ENCODE measurements at places on chromosomes 1 and 21.

DNA sequence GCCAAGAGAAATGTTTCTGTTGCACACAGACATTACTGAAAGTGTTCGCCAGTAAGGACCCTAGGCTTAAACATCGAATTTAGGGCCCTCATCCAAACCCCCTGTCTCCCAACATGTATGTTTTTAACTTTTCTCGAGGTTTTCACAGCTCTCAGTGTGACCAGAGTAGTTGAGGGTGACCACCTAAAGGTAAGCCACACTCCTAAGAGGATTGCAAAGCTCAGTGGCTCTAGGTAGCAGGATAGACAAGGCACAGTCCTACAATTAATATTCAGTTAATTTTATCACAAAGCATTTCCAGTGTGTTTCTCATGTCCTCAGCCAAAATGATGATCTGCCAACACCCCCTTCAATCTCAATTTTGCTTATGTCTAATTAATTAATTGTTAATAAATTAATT lies 695 bp upstream of the ALG14 start:
- no peak for DNase-seq

DNA sequence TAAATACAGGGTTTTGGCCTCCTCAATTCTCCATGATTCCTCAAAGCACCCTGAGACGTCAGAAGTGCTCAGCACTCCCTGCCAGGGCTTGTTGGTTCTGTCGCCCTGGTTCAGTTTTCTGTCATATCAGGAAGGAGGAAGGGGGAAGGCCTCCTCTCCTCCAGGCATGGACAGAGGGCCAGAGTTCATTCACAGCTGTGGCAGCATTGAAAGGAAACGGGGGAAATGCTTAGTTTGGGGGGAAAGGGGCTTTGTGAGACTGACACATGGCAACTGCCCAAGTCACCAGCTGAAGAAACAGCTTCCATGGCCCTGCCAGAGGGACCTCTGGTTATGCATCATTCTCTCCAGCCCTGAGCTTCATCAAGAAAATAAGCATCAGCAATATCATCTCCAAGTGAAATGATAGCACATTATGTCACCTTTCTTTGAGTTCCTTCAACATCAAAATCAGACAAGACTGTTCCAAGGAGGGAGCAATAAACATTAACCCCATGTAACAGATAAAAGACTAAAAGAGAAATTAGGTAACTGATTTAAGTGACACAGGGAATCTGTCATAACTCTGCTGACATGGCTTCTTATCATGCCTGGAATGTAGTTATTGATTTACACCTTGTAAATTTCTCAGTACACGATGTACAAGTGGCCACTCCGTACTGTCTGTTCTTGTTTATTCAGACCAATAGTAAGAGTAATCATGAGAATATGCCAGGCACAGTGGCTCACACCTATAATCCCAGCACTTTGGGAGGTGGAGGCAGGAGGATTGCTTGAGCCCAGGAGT lies 103.2 kb upstream of the SLC25A33 start:
- no peak for DNase-seq

DNA sequence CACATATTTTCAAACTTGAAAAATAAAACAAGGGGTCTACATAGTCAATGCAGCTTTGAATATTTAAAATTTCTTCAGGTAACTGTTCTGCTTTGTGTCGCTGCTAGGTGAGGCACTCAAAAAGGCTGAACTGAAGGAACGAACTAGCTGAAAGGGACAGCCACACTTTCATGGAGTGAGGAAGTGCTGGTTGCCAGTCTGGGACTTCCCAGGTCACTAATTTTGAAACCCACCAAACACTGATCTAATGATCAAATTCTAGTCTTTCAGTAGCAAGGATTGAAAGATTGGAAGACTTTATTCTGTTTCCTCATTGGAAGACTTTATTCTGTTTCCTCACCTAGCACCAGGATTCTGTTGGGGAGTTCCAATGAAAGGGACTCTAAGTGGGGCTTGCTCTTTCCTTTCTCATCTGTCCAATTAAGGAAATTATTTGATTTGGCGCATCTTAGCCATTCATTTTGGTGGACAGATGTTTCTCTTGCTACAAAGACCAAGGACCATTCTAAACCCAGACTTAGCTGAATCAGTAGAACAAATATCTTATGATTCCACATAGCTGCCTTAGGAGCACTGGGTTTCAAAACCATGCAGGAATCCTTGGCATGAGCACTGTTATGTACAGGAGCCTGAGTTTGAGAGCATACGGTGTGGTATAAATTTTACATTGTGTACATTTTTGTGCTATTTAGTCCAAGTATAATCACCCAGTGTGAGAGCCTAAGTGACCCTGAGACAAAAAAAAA lies 10.9 kb upstream of the ARID1A start:
- no peak for DNase-seq

DNA sequence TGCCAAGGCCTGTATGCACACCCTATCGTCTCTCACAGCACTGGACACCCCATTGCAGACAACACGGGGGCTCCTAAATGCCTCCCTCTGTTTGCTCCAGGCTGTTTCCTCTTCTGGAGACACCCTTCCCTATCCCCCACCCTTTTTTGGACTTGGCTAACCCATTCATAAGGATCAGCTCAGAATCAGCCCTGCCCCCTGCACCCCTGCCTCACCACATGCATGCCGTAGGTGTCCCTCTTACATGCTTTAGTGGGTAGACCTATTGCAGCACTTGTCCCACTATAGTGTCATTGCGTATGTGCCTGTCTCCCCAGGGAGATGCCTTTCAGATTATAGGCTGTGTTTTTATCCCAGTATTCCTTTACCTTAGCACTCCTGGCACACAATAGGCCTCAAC lies 30.9 kb downstream of the OPTC start:
- DNase-seq, result no peak

GRCh38 chr1:26287033-26287711 lies 7.3 kb downstream of the SH3BGRL3 start:
- no peak for DNase-seq

DNA sequence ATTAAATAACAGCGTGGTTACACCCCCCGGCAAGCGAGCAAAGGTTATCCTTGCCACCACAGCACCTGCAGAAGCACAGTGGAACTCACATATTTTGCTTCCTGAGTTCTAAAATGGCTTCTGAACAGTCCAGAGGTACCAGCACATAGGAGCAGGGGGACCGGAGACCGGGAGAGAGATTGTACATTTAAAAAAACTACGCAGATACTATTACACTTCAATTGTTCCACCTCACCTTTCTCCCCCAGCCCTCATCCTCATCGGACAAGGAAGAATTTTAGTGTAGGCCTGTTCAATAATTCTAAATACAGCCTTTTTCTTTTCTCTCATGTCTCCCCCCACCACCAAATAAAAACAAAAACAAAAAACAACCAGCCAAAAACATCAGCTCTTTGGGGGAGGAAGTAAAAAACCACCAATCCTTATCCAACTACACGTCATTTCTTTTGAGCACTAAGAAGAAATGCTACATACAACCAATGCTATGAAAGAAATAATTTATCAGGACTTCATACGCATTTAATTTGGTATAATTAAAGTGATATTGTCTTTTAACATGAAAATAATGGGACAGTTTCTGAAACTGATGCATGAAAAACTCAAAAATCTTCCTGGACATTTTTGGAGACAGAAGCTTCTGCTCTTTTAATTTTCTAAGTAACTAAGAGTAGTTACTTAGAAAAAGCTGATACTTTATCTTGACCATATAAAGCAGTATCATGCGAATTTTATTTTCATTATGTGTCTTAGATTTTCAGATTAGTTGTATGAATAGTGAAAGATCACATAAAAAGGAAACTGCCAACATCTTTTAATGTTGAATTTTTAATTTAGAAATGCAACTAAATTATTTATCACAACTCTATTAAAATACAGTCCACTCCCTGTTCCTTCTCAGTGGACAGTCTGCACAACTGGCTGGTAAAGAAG lies 9.1 kb downstream of the CDKN2C start:
- DNase-seq, result no peak

DNA sequence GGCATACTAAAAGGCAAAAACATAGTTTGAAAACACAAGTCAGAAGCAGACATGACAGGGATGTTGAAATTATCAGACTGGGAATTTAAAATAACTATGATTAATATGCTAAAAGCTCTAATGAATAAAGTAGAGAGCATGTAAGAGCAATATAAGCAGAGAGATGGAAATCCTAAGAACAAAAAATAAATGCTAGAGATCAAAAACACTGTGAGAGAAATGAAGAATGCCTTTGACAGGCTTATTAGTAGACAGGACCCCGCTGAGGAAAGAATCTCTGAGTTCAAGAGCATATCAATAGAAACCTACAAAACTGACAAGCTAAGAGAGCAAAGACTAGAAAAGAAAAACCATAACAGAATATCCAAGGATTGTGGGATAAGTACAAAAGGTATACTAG lies 93.9 kb downstream of the MPZL1 start:
- no peak for DNase-seq

GRCh38 chr1:78447086-78447485 lies 43.7 kb upstream of the PTGFR start:
- DNase-seq, result no peak

- peak; percentile 45 for DNase-seq
Measured at GRCh38 chr1:230796626-230797025, 49.4 kb downstream of the CAPN9 start.

- no peak for DNase-seq
Measured at GRCh38 chr1:247646867-247647266, 32.7 kb downstream of the OR13G1 start.

DNA sequence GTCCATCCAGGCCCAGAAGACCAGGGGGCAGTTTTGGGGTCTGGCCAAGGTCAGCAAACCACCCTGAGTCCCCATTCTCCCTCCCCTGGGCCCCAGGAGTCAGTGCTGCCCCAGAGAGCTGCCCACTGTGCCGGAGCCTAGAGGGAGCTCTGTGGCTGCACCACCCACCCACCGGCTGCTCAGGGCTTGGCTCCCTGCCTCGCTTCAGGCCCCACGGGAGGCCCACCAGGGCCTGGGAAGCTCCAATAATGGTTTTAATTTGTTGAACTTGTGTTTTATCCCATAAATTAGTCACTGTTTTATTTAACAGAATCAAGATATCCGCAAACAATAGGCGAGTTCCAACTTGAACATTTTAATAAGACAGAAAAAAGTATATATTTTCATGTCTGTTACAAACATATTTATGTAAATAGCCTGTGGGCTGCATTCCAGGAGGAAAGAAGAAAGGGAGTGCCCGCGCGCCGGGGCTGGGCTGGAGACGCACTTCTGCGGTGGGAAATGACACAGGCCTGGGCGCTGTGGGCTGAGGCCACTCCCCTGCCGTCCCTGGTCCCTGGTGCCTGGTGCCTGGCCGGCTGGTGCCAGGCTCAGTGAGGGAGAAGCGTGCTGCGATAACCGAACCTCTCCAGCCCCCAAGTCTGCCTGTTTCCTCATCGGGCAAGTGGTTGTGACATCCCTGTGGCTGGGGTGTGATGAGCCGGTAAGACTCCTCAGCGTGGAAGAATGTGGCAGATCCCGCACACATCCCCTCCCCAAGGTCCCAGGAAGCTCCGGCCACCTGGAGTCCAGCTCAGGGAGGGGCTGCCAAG lies 160.5 kb downstream of the PEX14 start:
- DNase-seq, result no peak

GRCh38 chr1:239814306-239814881 lies 277.3 kb upstream of the FMN2 start:
- no peak for DNase-seq

DNA sequence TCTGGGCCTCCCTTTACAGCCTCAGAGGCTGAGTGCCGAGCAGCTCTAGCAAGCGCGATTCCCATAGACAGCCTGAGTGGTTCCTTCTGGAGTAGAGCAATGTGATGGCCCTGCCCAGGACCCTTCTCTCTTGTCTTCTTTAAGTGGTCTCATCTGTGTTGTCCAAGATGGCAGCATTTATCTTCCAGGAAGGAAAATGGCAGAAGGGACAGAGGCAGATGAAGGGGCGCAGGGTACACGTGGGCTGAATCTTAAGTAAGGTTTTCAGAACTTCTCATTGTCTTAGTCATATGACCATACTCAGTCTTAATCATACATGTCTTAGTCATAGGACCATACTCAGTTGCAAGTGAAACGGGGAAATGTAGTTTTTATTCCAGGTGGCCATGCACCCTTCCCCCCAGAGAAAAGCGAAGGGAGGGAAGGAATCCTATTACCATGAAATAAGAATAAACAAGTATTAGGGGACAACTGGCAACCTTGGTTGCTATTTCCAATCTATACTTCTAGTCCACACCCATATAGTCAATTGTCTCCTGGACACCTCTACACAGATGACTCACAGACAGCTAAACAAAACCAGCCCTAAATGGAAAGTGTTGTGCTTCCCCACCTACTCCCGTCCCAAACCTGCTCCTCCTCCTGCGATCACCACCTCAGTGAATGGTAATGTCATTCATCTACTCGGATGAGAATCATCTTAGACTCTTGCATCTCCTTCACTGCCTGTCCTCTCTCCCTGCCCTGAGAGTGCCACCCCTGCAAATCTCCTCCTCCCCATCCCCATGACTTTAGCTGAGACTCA lies 13.3 kb downstream of the OVAAL start:
- DNase-seq, result no peak

DNA sequence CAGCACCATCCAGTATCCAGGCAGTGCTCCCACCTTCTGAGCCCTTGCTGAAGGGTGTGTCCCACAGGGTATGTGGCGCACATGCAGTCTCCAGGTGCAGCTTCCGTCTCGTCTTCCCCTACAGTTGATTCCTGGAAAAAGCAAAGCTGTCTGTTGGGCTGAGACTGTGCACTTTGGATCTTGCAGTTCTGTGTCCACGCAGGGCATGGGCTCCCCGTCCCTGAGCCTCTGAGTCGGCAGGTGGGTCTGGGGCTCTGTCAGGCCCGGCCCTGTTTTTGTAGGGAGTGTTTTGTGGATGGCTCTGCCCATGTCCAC lies 32.8 kb downstream of the SNAP47 start:
- DNase-seq, result no peak

GRCh38 chr1:23568608-23569383 lies 9.5 kb upstream of the ID3 start:
- DNase-seq, result no peak

- no peak for DNase-seq
Measured at GRCh38 chr1:11678442-11678841, 2.5 kb downstream of the MAD2L2 start.

- DNase-seq, result no peak
Measured at GRCh38 chr1:17438318-17439249, 893 bp downstream of the RCC2 start.

DNA sequence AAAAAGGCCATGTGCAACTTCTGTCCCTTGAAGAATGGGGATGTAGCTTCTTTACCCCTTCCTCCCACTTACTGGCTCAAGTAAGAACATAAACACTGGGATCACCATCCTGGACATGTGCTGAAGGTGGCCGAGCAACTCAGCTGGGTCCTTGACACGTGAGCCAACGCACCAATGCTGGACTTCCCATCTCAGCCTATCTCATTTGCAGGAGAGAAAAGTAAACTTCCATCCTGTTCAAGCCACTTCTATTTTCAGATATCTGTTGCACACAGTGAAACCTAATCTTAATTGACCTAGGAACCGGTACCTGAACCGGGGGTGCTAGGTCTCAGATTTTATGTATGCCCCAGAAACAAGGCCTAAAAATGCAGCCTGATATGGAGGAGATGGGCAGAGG lies 75.3 kb downstream of the HLCS start:
- DNase-seq, result no peak

DNA sequence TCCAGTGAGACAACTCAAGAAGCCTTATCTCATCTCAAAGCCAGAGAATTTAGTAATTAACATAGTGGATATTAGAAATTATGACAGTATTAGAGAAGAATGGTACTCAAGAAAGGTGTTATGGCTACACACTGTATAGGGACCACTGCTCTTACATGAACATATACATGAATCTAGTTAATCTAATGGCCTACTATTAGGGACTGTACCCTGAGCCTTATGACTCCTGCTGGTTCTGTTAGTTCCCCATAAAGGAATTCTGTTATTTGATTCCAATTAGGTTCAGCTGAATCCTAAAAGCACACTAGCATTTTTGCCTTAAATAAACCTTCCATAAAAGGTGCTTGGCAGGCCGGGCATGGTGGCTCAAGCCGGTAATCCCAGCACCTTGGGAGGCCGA lies 39.7 kb downstream of the EGLN1 start:
- no peak for DNase-seq

All from coronary artery (tissue), 2 donors.